ENCODE measurements at places on chromosomes 12 and 14.

GRCh38 chr12:66240096-66240820 is 51.2 kb downstream of the IRAK3 start:
- DNase-seq, result no peak

GRCh38 chr14:94975366-94975765 is 182.0 kb downstream of the DICER1 start:
- DNase-seq, result no peak

GRCh38 chr14:93285044-93285443 is 47.8 kb downstream of the BTBD7 start:
- DNase-seq, result no peak

GRCh38 chr12:67989184-67989920 is at the start of gene IFNG-AS1:
Gene IFNG-AS1, plus strand, starts transcription at chr12:67989447.
- DNase-seq, result no peak

- peak; percentile 5 for DNase-seq
These were observed 674 bp downstream of the VDR start for GRCh38 chr12:47903927-47904712.

- DNase-seq, result no peak
These were observed 6.8 kb downstream of the ENDOU start for GRCh38 chr12:47718531-47718930.

GRCh38 chr12:67701121-67701520 is 52.6 kb downstream of the DYRK2 start:
- DNase-seq, result no peak

- DNase-seq, result no peak
These were observed 43.3 kb downstream of the SLC8B1 start for GRCh38 chr12:113291586-113291985.

- no peak for DNase-seq
These were observed 157.6 kb upstream of the LRFN5 start for GRCh38 chr14:41449066-41449465.

- no peak for DNase-seq
These were observed 50.0 kb downstream of the FLRT2 start for GRCh38 chr14:85579942-85580341.

DNA sequence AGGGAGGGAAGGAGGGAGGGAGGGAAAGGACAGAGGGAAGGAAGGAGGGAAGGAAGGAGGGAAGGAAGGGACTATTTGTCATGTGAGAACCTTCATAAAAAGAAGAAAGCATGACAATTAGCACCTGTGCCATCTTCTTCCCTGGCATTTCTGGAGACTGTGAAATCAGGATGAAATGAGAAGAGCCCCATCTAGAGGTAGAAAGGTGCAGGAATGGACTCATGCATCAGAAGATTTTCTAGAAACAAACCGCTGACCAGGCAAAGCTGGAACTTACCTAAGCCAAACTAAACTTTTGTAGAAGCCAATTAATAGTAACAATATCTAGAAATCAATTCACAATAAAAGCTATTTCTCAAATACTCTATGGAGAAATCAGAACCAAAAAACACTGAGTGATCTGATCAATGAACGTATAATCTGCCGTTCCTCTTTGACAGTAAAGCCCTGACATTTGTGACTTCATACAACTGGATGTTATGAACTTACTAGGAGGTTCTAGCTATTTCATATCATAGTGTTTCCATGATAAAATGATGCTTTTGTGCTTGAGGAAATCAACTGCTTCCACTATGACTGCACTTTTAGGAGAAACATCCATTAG is 24.4 kb upstream of the CRACR2A start:
- DNase-seq, result peak; percentile 28

GRCh38 chr12:108594-108993 is 42.0 kb downstream of the IQSEC3 start:
- DNase-seq, result no peak
